ENCODE measurements at places on chromosomes 6 and 20.
A peak's percentile ranks its signal among the peaks of the same experiment; 100 is the strongest.

- DNase-seq: no peak
These were observed 526.6 kb upstream of the JARID2 start for GRCh38 chr6:14719270-14719669.

DNA sequence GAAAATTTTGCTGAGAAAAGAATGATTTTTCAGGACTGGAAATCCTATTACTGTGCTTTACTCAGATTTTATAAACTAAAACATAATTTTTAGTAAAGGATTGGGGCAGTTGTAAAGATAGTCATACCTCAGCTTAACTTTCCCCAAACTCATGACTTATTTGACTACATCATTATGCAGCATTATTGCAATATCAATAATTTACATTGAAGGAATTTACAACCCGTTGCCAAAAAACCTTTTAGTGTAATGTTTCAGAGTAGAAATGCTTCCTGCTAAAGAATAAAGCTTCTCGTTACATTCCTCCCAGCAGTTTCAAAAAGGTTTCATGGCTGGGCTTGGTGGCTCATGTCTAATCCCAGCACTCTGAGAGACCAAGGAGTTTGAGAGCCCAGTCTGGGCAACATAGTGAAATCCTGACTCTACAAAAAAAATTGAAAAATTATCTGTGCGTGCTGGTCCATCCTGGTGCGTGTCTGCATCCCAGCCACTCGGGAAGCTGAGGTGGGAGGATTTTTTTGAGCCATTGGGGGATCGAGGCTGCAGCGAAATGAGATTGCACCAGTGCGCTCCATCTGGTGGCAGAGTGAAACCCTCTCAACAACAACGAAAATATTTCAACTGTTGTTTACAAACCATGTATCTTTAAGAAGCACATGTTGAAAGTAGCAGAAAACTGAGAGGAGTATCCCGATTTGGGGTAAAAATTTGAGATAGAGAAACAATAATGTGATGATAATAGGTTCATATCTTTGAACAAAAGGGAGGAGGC lies 4.4 kb downstream of the AMD1 start:
- peak; percentile 35 for DNase-seq

DNA sequence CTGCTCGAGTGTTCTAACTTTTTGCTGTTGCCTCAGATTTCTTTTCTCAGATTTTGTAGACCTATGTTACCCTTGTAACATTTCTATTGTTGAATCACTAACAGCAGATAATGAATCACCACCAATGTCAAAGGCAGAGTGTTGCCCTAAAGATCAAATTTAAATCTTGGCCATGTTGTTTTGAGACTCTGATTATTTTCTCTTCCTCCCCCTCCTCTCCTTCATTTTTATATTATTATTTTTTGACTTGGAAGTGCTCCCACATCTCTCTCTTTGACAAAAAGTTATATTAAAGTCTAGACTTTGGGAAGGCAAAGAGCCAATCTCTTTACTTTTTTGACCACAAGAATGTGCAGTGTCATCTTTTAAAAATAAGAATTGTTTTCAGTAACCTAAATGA lies 422.7 kb downstream of the NKAIN2 start:
- DNase-seq: peak; percentile 40

GRCh38 chr6:143505111-143505510 lies 6.4 kb downstream of the FUCA2 start:
- no peak for DNase-seq

DNA sequence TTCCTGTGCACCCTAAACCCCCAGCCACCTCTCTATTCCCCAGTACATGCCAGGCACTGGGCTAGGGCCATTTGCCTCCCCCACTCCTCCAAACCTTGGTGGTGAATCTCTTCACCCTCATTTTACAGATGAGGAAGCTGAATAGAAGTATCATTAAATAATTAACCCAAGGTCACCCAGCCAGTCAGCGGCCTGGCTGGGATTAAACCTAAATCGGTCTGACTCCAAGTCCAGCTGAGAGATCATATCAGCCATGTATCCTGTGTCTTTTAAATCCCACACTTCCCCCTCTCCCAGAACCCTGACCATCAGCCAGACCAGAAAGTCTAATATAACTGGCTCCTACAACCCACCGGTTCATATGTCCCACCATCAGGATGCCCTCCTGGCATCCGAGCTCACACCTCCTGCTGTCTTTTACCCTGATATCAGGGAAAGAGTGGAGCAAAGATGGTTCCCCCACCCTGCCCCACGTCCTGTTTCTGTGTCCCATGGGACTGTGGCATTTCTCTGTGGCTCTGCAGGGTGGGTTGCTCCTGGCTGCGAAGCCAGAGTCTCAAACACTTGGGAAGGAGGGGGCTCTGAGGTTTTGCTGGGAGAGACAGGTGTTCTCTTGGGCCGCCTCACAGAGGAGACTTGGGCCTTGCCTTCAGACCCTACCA lies 145.3 kb downstream of the VEGFA start:
- DNase-seq: peak; percentile 28

DNA sequence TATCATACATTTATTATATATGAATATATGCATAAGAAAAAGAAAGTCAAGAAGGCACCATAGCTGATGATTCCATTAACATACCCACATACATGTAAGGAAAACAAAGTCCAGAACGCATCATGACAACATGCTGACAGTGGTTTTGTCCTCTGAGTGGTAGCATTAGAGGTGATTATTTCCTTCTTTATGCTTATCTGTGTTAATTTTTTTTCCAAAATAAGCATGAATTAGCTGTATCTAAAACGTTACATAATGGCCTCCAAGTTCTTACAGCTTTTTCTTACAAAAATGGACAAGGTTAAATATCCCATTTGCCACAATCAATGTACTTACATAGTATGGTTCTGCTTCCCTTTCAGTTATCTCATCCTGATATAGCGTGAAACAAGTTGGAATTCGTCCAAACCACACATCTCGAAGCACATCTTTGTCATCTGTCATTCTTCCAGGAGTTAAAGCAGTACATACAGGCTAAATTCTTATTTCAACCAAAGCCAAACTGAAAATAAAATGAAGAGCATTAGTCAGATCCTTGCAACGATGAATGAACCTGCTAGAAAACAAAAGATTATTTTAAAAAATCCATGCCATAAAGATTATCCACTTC lies 9.7 kb downstream of the ATG5 start:
- no peak for DNase-seq

DNA sequence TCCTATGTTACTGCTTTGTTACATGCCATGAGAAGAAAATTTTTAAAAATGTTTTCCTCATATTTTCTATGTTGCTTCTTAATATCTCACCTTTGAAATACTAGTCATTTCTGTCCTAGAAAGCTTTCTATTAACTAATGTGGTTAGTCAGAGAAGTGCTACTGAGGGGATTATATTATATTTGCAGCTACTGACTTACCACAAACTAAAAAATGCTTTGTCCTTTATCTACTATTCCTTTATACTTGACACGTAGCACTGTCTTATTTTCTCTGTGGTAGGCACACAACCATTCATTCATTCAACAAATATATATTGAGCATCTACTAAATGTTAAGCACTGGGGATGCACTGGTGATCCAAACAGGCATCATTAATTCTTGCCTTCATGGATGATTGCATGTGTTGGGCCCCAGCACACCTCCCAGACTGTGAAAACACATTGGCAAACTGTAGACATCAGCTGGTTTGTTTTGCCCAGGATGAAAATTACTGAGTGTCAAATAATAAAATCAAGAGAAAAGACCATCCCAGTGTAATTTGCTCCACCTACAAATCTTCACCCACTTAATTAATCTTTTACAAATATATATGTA lies 10.7 kb upstream of the MLIP start:
- no peak for DNase-seq

GRCh38 chr20:11234608-11235007 lies 560.8 kb upstream of the JAG1 start:
- DNase-seq: peak; percentile 47

- no peak for DNase-seq
These were observed 336.0 kb downstream of the QKI start for GRCh38 chr6:163750431-163751031.

- DNase-seq: no peak
These were observed 79.0 kb downstream of the ALDH8A1 start for GRCh38 chr6:134870677-134871498.
